ENCODE measurements at places on chromosomes 6 and 20.

GRCh38 chr6:84434550-84434949 is 207.1 kb upstream of the CEP162 start:
- no peak for DNase-seq

- DNase-seq: no peak
These were observed 14.2 kb downstream of the PRR18 start for GRCh38 chr6:166293731-166294584.

DNA sequence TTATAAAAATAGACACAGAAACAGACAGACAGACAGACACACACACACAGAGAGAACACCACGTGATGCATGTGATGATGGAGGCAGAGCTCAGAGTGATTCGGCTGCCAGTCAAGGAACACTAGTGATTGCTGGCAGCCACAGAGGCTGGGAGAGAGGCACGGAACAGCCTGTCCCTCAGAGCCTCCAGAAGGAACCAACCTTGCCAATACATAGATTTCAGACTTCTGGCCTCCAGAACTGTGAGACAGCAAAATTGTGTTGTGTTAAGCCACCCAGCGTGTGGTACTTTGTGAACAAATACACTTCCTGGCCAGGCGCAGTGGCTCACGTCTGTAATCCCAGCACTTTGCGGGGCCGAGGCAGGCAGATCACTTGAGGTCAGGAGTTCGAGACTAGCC is 9.5 kb upstream of the PARD6B start:
- DNase-seq: no peak

- DNase-seq: no peak
These were observed 1.9 kb upstream of the TPD52L1 start for GRCh38 chr6:125151700-125152099.

DNA sequence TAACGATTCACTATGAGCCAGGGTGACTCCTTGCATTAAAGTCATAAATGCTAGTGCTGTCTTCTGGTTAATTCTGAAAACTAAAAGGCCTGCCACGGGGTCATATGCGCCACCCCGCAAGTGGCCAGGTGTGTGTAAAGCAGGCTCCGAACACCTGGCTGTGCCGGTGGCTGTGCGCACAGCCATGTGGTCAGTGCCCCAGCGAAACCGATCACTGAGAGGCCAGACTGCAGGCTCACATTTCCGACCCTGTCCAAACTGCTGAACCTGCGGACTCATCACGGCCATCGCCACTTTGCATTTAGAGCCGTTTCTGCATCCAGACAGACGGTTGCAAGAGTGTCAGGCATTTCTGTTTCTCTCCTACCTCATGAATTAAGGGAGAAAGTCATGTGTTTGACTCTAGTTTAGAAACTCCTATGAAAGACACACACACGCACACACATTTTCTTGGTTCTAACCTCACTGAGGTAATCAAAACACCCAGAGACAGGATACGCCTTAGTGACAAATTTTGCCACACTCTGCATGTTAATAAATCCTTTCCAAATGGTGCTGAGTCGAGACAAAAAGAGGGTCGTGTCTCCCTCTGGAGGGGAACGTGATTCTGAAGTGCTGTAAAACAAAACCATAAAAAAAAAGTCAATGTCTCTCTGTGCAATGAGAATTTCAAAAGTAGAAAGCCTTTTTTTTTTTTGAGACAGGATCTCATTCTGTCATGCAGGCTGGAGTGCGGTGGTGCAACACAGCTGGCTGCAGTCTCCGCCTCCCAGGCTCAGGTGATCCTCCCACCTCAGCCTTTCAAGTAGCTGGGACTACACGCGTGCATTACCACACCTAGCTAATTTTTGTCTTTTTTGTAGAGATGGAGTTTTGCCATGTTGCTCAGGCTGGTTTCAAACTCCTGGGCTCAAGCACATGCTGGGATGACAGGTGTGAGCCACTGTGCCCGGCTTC is 31.0 kb upstream of the TCFL5 start:
- DNase-seq: no peak

DNA sequence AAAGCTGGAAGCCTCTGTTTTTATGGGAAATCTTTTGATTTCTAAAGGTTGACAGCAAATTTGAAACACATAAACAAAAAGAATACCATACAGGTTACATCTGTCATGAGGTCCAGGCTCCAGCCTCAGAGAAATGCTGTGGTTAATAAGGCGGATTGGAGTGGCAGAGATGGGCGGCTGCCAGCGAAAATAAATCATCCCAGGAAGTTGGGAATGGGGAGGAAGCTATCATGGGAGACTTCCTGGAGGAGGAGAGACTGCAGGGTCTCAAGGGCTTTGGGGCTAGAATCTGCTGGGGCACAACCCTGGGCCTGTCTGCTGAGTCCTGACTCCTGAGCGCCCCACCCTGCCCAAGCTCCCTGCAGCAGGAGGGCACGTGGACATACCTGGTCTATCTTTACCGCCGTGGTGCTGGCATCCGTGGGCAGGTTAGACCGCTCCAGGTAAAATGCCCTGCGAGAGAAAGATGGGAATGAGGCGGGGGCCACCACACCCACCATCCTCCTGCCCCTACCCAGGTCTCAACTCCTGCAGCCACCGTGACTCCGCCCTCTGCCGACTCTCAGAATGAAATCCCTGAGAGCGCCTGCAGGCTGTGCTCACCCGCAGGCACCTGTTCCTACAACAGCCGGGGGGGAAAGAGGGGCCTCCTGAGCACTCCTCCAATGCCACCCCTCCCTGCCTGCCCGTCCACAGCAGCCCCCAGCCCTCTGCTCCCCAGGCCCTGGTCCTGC is 197.3 kb downstream of the PREX1 start:
- DNase-seq: no peak

GRCh38 chr6:161424421-161424820 is 150.6 kb upstream of the AGPAT4 start:
- DNase-seq: no peak

DNA sequence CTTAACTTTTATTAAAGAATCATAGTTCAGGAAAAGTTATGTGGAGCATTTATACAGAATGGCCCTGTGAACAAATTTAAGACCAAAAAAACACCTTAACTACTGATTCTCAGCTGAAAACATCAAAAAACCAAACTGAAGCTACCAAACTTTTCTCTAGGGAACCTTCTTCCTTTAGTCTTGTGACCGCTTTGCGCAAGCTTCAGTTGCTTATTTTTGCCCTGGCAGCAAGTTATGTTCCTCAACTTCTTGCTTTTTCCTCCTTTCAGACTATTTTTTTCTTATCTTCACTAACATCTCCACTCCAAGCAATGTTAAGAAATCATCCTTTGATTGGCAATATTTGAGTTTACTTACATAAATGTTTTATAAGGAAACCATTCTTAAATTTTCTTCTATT is 100.1 kb downstream of the MYB start:
- no peak for DNase-seq

DNA sequence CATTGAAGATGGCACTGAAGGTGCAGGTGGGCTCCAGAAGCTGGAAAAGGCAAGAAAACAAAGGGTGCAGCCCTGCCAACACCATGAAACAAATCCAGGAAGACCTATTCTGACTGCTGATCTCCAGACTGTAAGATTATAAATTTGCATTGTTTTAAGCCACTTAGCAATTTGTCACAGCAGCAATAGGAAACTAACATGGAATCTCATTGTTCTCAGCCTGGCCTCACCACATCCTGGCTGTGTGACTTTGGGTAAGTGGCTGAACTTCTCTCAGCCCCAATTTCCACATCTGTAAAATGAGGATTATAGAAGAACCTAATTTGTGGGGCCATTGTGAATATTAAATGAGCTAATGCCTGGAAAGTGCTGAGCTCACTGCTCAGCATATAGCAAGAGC is 160.4 kb upstream of the MAFB start:
- DNase-seq: no peak

DNA sequence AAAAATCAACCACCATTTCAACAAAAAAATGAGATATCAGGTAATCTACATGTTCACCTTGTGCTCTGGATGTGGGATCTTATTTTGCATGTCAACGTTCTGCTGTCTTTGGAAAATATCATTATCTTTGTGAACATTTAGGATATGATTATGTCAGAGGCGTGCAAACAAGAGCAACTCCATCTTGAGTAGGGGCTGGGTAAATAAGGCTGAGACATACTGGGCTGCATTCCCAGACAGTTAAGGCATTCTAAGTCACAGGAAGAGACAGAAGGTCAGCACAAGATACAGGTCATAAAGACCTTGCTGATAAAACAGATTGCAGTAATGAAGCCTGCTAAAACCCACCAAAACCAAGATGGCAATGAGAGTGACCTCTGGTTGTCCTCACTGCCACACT is 28.8 kb upstream of the ZBTB24 start:
- no peak for DNase-seq

GRCh38 chr6:138242987-138243592 is 24.8 kb upstream of the PBOV1 start:
- no peak for DNase-seq

DNA sequence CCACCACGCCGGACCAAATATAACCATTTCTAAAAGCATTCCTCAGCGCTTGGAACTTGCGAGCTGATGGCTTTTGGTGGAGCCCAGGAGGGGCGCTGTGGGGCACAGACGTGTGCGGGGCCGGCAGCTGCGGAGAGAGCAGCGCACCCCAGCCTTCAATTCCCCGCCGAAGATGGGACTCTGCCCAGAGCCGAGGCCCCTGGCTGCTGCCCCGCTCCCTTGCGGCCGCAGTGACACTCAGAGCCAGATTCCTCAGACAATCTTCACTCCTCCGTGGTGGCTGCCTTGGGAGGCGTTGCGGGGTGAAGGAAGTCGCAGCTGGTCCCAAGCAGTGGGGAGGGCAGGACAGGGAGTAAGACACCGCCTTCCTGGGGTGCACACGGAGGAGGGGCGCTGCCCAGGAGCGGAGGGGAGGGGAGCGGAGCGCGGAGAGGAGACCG is 87.7 kb downstream of the TMEM242 start:
- DNase-seq: no peak

GRCh38 chr6:134253681-134254080 is 64.2 kb downstream of the SGK1 start:
- peak; percentile 5 for DNase-seq

- no peak for DNase-seq
These were observed 42.4 kb downstream of the HFE start for GRCh38 chr6:26129656-26130055.

DNA sequence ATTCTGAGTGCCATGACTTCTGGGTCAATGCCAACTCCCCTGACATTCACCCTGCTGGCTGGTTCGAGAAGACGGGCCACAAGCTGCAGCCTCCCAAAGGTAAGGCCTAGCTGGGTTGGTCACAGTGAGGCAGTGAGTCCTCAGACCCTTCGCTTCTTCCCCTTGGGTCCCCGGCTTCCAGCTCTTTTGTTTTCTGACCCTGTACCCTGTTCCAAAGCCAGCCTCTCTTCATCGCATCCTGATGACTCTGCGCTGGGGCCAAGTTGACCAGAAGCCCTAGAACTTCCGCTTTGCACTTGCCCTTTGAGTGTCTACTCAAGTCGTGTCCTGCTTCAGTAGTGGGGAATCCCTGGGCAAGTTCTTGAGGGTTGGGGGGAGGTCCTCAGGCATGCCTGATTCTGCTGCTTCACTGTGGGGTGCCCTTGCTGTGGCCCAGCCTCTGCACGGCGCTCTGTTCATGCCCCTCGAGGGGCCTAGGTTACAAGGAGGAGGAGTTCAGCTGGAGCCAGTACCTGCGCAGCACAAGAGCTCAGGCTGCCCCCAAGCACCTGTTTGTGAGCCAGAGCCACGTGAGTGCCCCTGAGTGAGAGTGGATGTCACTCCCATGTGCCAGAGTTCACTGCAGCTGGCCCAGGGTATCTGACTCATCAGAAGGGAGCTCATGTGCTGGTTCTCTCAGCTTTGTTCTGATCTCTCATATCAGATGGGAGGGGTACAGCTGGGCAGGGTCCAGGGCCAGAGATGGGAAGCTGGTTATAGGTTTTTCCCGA is 23.0 kb downstream of the L3MBTL1 start:
- peak; percentile 71 for DNase-seq

- DNase-seq: no peak
These were observed 37.0 kb upstream of the MAS1 start for GRCh38 chr6:159853754-159854153.

DNA sequence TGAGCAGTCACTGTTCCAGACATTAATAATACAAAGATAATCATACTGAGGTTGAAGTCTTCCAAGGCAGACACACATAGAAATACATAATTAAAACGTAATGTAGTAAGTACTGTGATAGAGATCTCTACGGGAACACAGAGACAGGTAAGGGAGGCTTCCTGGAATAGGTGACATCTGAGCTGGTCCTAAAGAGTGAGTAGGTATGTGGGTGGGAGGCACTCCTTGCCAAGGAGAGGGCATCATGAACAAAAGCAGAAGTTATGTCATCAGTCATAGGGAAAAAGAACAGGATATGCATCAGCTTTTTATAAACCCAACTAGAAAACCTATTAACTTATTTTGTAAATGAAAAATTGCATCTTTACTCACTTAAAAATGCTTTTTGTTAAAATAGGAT is 110.0 kb downstream of the MAP7 start:
- DNase-seq: no peak

GRCh38 chr6:119541132-119541905 is 191.8 kb upstream of the MAN1A1 start:
- no peak for DNase-seq

DNA sequence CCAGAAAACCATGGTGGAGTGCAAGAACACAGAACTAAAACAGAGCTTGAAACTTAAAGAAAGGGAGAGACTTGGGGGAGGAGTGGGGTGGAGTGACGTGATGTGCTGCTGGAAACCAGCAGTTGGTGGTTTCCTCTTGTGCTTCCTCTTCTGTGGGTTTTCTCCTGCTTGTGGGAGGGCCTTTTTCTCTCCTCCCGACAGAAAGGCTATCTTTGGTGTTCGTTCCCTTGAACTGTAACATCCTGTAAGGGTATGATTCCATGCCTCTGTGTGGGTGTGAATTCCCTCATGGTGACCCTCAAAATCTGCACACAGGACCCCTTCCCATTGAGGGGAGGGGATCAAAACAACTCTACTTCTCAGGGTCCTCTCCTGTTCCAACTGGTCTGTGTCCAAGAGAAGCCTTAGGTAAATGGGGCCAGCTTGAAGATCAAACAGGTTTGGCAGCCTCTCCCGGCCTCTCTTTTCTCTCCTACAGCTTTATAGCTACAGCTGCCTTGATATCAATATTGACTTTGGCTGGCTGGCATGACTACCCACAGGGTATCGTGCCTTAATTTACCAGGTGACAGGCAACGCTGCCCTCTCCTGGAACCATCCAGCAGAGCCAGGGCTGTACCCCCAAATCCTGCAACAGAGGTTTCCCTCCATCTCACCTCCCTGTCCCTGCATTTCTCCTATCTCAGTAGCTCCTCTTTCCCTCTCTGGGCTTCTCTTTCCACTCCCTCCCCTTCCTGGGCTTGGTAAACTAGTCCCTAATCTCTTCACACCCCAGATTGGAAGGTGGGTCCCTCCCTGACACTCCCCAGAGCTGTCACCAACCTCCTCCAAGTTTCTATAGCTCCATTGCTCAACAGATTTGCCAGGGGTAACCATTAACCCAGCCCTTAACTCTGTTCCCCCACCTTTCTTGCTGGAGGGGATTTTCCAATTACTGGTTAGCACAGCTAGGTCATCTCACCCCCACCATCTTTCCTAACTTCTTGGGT is 1.5 kb upstream of the MSH5 start:
- DNase-seq: peak; percentile 94

DNA sequence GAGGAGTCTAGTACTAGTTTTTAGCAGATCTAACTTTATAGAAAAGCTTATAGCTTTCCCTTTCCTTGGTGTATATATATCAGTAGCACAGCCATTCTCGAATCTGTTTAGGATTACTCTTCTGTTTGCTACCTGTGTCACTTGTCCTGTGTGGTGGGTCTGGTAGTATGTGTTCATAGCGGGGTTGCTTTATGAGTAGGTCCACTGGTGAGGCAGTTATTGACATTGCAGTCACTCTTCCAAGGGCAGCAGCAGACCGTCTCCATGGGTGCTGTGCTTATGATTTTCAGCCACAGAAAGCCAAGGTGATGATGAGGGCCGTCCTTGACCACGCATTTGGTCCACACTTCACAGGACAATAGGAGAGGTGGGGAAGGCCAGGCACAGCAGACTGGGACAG is 171.5 kb downstream of the CDKAL1 start:
- no peak for DNase-seq
